ENCODE measurements at places on chromosomes 7 and 10.

DNA sequence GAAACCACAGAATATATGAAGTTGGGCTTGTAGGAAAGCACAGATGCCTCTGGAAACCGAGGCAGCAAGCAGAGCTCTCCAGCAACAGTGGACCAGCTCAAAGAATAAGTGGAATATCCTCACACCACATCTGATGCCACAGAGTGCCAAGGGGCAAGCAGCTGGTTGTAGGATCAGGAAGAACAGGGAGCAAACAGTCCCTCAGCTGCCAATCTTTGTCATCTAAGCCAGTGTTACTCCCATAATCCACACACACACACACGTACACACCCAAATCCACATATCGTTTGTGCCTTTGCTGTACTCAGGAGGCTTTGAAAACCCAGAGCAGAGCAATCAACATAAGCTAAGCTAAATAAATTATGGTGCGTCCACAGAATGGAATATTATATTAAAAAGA, 20.7 kb upstream of the SEC24C start:
- no peak for DNase-seq

DNA sequence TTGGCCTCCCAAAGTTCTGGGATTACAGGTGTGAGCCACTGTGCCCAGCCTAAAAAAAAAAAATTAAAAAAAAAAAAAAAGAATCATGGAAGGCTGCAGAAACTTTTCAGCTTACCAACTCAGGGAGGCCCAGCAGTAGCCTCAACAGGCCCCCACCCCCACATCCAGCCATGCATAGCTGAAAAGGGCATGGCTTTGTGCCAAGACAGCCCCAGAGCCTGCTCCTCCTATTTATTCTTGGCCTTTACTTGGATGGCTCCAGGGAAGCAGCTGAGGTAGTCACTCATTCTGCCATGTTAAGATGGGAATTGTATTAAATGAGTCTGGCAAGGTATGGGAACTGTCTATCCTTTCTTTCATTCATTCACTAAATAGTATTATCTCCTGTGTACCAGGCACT, 13.7 kb upstream of the CNNM2 start:
- DNase-seq, result no peak

- no peak for DNase-seq
Observed at GRCh38 chr7:144787127-144787526, 48.7 kb downstream of the TPK1 start.

GRCh38 chr7:24406789-24407299, 122.9 kb downstream of the NPY start:
- DNase-seq, result no peak

GRCh38 chr10:32854435-32854834, 103.6 kb downstream of the ITGB1 start:
- no peak for DNase-seq

DNA sequence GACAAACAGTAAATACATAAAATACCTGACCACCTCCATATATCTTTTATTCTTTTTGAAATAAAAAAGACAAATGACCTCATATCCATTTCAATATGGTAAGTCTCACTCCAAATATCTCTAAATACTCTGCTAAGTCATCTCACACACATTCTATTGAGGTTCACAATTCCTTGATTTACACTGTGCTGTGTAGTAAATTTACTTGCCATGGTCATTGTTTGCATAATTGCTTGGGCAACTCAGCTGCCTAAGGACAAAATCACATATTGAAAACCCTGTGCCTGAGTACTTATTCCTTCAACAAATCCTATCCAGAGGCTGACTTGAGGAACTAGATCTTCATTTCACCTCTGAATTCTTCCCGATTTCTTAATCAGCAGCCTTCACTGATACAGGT, 176.4 kb downstream of the THSD7A start:
- DNase-seq, result no peak

GRCh38 chr10:58951746-58952145, 224.7 kb upstream of the PHYHIPL start:
- DNase-seq, result no peak

DNA sequence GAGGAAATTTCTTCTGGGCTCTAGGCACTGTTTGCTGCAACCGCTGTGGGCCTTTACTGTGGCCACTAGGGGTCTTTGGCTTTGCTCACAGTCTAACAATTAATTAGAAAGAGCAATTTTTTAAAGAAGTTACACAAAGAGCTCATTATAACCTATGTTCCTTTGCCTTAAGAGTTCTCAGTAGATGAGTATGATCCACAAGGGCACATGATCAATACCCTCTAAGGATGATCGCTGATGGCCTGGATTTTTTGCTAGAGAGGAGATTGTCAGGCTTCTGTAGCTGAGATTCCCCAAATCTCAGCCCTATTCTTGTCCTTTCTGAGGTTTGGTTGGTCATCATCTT, 80.8 kb upstream of the RHOBTB1 start:
- DNase-seq, result no peak

- DNase-seq, result no peak
Observed at GRCh38 chr7:155715111-155715805, 70.8 kb downstream of the RBM33 start.

DNA sequence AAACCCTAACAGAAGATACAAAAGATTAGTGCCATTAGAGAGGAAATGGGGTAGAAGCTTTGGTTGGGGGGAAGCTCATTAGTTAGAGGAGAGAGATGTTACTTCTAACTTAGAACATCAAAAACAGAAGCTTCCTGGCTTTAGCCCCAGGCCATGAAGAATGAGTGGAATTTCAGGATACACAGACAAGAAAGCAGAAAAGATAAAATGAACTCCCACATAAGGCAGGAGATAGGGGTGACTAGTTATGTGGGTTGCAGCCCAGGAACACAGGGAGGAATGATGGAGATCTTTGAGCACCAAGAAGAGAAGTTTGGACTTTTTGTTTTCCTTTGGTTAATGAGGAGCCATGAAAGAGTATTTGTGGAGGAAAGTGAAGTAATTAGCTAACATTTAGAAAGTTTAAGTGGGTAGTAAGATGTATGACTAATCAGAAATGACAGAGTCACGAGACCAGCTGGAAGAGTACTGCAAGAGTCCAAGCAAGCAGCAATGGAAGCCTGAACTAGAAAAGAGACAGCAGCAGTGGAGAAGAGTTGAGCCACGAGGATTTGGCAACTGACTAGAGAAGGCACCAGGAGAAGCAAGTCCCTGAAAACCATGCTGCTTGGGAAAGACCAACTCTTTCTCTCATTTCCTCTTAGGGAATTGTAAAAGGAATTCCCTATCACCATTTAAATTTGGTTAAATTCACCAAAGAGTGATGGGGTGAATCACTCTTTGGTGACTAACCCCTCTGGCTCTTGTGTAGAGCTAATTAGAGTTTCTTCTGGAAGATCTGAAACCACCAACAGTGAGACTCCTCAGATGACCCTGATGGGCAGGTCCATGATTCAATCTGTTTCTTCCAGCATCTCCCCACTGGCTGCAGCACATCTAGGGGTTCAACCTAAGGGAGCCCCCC, 131.9 kb downstream of the KCNMA1 start:
- no peak for DNase-seq

DNA sequence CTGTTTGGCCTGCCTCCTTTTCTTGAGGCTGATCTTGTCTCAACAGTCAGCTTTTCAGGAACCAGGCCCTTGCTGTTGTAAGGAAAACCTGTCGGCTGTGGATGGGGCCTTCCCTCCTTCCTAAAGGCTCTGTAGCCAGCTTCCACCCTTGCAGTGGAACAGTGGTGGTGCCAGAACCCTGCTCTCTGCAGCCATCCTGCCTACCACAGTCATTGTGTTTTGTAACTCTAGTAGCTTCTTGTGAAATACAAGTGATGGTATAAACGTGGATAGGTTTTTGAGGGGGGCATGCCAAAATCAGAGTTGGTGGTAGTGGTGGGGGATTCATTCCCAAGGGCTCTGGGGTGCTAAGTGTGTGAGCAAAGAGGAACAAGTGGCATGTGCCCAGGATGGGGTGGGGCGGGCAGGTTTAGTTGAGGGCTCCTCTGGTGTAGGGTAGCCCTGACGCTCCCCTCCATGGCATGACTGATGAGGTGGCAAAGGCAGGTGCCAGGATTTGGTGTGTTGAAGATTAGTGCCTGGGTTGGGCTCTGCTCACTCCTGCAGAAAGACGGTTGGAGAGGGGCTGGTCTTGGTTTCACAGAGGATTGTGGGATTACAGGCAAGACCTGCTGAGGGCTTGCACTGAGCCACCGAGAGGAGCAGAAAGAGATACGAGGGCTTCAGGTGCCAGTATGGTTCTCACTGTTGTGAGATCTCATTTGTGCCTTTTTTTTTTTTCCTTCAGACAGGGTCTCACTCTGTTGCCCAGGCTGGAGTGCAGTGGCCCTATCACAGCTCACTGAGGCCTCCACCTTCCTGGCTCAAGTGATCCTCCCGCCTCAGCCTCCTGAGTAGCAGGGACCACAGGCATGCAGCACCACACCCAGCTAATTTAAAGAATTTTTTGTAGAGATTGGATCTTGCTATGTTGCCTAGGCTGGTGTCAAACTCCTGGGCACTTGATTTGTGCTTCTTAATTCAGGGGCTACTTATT, 7.4 kb downstream of the TSPAN14 start:
- DNase-seq, result no peak

- no peak for DNase-seq
Observed at GRCh38 chr7:45267262-45267661, 109.7 kb downstream of the RAMP3 start.

DNA sequence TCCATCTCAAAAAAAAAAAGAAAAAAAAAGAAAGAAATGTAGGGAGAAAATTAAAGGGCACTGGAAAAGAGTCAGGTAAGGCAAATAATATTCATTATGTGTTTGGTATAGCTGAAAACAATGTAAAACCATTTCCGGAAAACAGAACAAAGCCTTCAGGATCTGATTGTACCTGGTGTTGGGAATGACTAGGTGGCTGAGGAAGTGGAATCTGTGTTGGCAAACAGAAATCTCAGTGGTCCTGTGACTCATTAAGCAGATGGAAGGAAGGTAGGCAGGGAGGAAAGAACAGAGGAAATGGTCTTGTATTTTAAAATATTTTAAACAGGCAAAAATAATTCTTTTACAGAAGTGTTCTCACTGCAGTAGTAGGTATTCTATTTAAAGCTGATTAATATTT, 55.7 kb upstream of the GATA3 start:
- DNase-seq, result no peak

DNA sequence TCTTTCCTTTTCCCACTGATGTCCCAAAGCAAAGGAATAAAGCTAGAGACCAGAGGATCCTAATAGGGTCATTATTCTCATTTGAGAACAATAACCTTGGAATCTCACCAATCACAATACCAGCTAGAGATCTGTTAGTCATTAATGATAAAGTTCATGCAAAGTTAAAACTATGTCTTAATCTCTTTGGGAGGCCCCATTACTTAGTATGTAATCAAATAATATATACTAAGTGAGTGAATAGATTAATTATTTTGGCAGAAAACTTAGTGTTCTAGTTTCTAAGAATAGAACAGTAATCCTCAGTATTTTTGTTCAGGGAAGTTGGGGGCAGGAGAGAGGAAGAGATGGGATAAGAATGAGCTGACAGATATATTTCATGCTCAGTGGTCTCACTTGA, 227.2 kb downstream of the MTERF1 start:
- no peak for DNase-seq

- no peak for DNase-seq
Observed at GRCh38 chr7:988963-989529, 6.1 kb downstream of the CYP2W1 start.

- no peak for DNase-seq
Observed at GRCh38 chr7:93475811-93476210, 98.7 kb downstream of the CALCR start.

- no peak for DNase-seq
Observed at GRCh38 chr10:78328592-78329404, 295.1 kb downstream of the RPS24 start.

DNA sequence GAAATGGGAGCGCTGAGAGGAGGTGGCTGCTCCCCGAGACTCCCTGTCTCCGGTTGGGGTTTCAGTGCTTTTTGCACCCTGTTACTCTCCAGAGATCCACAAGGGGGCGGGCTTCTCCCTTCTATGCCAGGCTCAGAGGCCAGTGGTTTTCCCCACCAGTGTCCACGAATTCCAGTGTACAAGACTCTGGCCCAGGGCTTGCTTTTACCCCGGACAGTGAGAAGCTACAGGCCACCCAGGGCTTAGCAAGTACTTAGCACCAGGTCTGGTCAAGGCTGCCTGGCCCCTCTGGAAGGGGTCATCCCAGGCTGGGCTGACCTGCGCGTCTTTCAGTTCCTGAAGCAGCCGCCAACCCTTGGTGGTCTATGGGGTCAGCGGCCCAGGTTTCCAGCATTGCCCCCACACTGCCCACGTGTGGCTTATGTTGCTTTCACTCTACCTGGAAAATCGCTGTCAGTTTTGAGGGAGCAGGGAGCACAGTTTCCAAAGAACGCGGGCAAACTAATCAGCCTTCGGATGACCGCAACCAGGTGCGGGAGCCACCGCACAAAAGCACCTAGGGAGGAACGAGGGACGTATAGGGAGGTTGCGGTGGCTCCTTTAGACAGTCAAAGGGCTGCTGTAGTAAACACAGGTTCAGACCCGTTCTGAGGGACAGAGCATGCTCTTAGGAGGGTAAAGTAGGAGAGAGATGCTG, 6.8 kb downstream of the CYP26A1 start:
- peak; percentile 29 for DNase-seq
